ENCODE measurements at places on chromosomes 2 and 18.

DNA sequence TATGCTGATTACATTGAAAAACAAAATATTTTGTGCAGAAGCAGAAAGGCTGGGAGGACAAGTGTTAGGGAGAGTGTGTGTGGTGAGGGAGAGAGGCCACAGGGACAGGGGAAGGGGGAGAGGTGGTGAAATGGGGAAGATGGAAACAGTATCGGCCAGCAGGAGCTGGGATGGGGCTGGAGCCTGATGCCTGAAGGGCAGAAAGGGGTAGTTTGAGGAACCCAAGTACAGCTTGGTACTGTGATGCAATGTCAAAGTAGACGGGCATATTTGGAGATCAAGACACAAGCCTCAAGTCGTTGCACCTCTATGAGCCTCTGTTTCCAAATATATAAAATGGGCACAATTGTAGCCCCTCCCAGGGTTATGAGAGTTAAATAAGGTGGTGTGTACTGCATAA is 152.1 kb downstream of the LPIN1 start:
- H3K27me3 ChIP-seq = no peaks in the 10 kb centered on the region
- no peak overlapping the region for H3K4me3 ChIP-seq
- no peak overlapping the region for H3K27ac ChIP-seq

DNA sequence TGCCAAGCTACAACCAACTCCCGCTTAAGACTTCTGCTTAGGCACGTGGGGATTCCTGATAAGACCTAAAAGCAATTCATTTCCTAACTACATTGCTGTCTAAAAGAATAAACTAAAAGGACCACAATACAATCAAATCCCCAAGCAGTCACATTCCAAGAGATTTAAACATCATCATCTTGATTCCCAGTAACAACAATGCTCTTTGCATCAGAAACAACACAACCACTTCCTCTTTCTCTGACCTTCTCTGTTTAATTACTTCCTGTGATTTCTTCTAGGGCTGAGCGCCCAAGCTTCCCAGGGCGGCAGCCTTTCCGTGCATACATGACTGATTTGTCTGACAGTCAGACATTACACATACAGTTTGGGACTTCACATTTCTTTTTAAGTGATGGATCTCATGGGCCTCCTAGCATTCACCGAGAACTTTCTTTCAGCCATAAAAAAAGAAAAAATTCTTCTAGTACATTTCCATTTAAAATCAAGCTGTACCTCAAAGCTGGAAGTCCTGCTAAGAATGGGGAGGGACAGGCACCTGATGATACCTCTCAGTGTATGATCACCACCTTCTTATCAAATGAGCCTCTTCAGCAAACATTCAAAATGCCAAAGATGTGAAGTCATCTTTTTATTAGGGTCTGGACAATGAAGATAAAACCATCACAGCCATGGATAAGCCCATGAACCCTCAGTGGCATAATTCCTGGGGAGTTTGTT is 11.5 kb downstream of the SPRED2 start:
- no peak for DNase-seq
- no peaks in the 10 kb centered on the region for H3K27me3 ChIP-seq

DNA sequence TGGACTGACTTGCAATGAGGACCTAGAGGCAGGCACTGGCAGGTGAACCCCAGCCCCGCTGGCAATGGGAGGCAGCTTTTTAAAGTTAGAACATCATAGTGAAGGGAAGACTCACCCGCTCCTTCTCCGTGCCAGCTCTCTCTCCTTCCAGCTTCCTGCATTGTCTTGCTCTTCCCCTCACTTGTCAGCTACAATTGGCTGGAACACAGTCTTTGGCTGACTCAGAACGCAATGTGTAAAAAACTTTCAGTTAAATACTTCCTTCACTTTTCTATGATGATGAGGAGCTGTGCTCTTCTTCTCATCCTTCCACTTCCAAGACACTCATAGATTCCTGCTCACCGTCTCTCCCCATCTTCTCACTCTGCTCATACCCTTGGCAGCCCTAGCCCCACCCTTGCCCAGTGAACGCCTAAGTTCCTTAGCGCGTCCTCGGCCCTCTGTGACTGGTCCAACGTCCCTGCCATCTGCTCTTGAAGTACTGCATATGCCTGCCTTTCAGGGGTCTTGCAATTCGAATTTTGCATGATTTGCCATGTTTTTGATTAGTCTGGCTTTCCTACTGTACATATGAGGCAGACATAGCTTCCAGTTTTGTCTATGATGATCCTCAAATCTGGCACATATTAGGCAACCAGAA is 118.0 kb upstream of the TMEM200C start:
- H3K27ac ChIP-seq = no peak overlapping the region
- H3K27me3 ChIP-seq = no peaks in the 10 kb centered on the region
- no peak for DNase-seq

DNA sequence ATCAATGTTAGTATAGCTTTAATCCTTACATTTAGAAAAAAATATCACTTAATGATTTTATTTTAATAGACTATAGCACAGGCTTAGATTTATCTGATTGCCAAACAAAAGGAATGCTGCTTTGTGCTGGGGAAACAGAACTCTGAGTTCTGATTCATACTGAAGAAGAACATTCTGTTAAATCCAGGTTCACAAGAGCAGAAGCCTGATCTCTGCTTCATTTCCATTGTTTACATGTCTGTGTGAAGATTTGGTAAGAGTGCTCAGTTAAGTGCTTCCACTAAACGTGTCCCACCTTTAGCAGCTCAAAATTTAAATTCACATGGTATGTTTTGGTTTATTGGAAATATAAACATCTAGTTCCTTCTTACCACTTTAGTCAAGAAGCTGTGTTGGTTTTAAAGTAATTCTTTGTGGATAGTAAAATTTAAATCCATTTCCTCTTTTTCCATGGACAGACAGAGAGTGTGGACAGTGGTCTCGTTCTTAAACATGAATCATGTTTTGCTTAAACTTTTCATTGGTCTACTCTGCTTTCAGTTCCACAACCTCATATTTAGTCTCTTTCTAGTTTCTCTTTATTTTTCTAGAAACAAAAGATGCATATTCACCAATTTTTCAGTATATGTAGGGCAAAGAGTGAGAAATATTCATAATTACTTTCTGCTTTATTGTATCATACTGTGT is 59.1 kb downstream of the NYAP2 start:
- no peak overlapping the region for H3K27ac ChIP-seq
- no peak for DNase-seq
- H3K36me3 ChIP-seq = no peaks in the 10 kb centered on the region
- no peaks in the 10 kb centered on the region for H3K4me1 ChIP-seq

All from neuronal stem cell (in vitro differentiated cells).